ENCODE measurements at places on chromosomes 1 and 21. TPM values are rescaled to one million over a fixed set of nuclear protein-coding genes. Genes with fewer than 3 reads are reported as not detected.
A peak's percentile ranks its signal among the peaks of the same experiment; 100 is the strongest.

The SLC19A2 gene
- 2.4 TPM for total RNA-seq

The SYCP1 gene
- not detected for total RNA-seq

DNA sequence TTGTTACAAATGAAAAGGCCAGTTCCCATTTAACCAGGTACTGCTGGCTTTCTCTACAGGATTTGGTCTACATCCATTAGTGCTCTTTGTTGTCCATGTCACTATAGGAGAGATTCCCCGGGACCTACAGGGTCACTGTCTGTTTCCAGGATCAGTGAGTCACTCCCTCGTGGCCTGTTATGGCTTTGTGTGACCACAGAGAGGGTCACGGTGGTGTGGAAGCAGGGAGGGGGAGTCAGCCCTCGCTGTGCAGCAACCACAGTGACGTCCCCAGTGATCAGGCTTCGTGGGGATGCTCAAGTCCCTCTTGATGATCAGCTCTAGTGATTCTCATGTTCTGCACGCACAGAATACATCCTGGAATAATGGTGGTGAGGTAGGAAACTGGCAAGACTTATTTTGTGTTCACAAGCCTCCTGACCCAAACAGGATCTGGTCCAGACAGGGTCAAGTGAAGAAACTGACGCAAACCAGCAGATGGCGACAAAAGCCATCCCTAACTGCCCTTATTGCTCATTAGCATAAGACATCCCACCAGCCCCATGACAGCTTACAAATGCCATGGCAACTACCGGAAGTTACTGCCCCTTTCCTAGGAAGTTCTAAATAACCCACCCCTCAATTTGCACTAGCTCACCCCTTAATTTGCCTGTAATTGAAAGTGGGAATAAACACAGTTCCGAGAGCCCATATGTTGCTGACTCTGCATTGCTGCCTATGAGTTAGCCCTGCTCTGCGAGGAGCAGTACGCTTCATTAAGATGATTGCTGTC lies 98.5 kb downstream of the DISC1 start:
- peaks cover 6% of the 10 kb centered on the region for H3K4me1 ChIP-seq
- H3K27ac ChIP-seq: no peak overlapping the region
- no peak overlapping the region for H3K4me3 ChIP-seq

DNA sequence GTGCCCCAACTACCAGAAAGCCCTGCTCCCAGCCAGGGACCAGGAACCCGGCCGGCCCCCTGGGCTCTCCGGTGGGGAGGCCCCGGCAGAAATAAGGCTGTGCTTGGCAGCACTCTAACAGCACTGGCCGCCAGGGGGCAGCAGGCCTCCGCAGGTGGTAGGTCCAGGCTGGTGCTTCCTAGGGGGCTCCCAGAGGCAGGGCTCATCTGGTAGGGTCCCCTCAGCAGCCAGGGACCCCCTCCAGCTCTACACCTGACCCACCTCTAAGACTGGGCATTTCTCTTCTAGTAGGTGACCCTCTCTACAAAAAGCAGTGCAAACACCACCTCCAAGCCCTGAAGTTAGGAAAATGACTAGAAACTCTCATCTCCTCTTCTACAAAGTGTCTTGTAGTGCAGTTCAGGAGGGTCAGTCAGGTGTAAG lies 85.6 kb downstream of the STUM start:
- DNase-seq: peak; percentile 96
- no peak overlapping the region for H3K4me3 ChIP-seq
- no peaks in the 10 kb centered on the region for H3K36me3 ChIP-seq
- H3K27me3 ChIP-seq: no peaks in the 10 kb centered on the region
- H3K27ac ChIP-seq: peak overlapping the region; percentile 79

GRCh38 chr1:30049748-30050296 lies 673.6 kb downstream of the MATN1 start:
- H3K36me3 ChIP-seq: no peaks in the 10 kb centered on the region
- H3K4me1 ChIP-seq: no peaks in the 10 kb centered on the region
- H3K4me3 ChIP-seq: no peak overlapping the region
- peak; percentile 4 for DNase-seq

DNA sequence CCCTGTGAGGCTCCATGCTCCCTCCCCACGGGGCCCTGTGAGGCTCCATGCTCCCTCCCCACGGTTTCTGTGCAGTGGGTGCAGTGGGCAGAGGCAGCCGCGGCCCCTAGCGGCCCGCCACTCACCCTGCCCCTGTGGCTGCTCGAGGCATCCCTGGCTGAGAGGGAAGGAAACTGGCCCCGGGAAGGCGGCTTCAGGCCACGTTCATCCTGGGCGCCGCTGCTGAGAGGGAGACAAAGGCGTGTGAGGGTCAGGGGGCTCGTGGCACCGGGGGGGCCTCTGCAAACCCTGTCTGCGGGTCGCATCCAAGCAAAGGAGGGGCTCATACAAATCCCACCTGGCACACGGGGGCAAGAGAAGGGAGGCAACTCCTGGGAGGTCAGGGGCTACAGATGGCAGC lies 8.5 kb downstream of the CFAP410 start:
- no peak for DNase-seq
- H3K4me1 ChIP-seq: no peaks in the 10 kb centered on the region
- H3K27me3 ChIP-seq: no peaks in the 10 kb centered on the region
- H3K36me3 ChIP-seq: peaks cover 81% of the 10 kb centered on the region
- no peak overlapping the region for H3K27ac ChIP-seq

DNA sequence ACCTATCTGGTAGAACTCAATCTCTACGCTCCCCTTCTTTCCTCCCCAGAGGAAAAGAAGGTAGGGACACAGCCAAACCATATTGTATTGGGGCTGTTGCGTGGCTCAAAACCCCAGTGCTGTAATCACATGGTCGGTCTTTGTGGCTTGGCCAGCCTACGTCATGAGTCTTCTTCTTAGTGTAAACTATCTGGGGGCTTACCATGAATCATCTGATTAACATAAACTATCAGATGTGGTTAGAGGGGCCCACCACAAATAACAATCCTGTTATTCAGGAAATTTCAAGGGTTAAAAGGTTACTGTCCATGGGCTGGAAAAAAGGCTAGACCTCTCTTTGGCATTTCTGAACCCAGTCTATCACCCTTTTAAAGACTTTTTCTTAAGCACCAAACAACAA lies 49.5 kb upstream of the GPR52 start:
- no peaks in the 10 kb centered on the region for H3K27me3 ChIP-seq
- no peak for DNase-seq
- no peak overlapping the region for H3K4me3 ChIP-seq
- peaks cover 5% of the 10 kb centered on the region for H3K36me3 ChIP-seq
- no peaks in the 10 kb centered on the region for H3K4me1 ChIP-seq

Measured in spleen (tissue), 13 donors.